ENCODE measurements at places on chromosomes 16 and 17.

GRCh38 chr17:13584701-13585080 is 17.0 kb downstream of the HS3ST3A1 start:
- H3K27ac ChIP-seq: peak overlapping the region; percentile 30
- no peak overlapping the region for H3K4me3 ChIP-seq
- H3K4me1 ChIP-seq: peaks cover 26% of the 10 kb centered on the region
- no peaks in the 10 kb centered on the region for H3K36me3 ChIP-seq
- DNase-seq: no peak

DNA sequence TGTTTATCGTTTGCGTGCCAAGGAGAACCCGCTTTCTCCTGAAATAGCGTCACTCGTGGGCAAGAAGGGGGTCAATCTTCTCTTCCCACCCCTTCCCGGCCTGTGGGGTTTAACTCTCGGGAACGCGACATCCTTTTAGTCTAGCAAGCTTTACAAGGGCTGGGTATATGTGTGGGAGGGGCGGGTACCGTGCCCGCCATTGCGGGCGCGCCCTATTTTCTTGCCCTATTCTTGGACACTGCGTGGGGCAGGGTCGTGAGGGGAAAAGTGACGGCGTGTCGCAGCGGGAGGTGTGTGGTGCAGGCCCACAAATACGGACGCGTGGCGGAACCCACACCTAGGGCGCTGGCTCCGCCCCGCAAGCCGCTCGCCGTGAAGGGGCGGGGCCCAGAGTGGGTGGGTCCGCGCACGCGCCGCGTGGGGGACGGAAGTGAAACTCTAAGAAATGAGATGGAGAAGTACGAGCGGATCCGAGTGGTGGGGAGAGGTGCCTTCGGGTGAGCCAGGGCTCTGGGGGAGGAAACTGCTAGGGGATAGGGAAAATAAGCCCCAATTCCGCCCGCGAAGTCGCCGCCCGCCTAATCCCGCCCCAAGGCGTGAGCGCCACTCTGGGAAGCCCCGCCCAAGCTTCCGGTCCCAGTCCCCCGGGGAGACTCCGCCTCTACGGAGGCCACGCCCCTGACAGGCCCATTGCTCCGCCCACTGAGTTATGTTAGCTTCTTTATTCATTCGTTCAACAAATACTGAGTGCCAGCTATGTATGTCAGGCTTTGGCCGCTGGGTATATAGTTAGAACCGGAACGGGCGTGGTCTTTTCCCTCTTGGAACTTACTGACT is at the start of gene NEK8:
Gene NEK8, plus strand, starts transcription at position 425 of the 837 bp plus-strand sequence. Its CDS starts 26 bp downstream, at position 451.
- peak within 1 kb of the TSS; percentile 47 for H3K4me3 ChIP-seq
- H3K36me3 ChIP-seq: peaks cover 16% of the 10 kb centered on the region
- H3K27me3 ChIP-seq: no peaks in the 10 kb centered on the region
- DNase-seq: peak; percentile 93
- H3K4me1 ChIP-seq: peaks cover 16% of the 10 kb centered on the region
- peak within 1 kb of the TSS; percentile 92 for H3K27ac ChIP-seq

- H3K36me3 ChIP-seq: peaks cover 4% of the 10 kb centered on the region
- H3K4me3 ChIP-seq: no peak overlapping the region
- no peak overlapping the region for H3K27ac ChIP-seq
- no peaks in the 10 kb centered on the region for H3K27me3 ChIP-seq
- H3K4me1 ChIP-seq: no peaks in the 10 kb centered on the region
- no peak for DNase-seq
These were observed 22.4 kb downstream of the MIS12 start for GRCh38 chr17:5508810-5509209.

DNA sequence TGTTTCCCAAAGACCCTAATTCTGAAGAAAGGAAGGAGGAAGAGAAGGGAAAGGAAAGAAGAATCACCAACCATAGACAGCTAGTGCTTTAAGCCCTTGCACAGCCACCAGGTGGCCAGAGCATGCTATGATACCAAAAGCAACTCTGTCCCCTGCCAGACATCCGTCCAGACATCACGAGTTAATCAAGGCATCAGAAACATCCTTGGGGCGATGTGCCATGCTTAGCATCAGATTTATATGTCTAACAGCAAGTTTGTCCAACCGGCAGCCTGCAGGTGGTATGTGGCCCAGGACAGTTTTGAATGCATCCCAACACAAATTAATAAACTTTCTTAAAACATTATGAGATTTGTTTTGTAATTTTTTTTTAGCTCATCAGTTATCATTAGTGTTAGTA is 2.9 kb upstream of the CRYBA1 start:
- H3K4me1 ChIP-seq: peaks cover 17% of the 10 kb centered on the region
- H3K4me3 ChIP-seq: no peak overlapping the region
- no peak for DNase-seq
- no peak overlapping the region for H3K27ac ChIP-seq
- H3K36me3 ChIP-seq: no peaks in the 10 kb centered on the region

- H3K4me3 ChIP-seq: peak overlapping the region; percentile 26
- peaks cover 5% of the 10 kb centered on the region for H3K4me1 ChIP-seq
- H3K36me3 ChIP-seq: peaks cover 35% of the 10 kb centered on the region
- H3K27me3 ChIP-seq: no peaks in the 10 kb centered on the region
These were observed 15.6 kb upstream of the AURKB start for GRCh38 chr17:8225813-8226535.

GRCh38 chr17:42358434-42358833 is 29.8 kb downstream of the STAT3 start:
- H3K4me1 ChIP-seq: no peaks in the 10 kb centered on the region
- H3K36me3 ChIP-seq: no peaks in the 10 kb centered on the region
- DNase-seq: no peak
- H3K27me3 ChIP-seq: no peaks in the 10 kb centered on the region
- H3K27ac ChIP-seq: no peak overlapping the region

GRCh38 chr17:45345554-45346215 is 28.9 kb upstream of the MAP3K14 start:
- no peak overlapping the region for H3K4me3 ChIP-seq
- peaks cover 5% of the 10 kb centered on the region for H3K4me1 ChIP-seq
- H3K36me3 ChIP-seq: no peaks in the 10 kb centered on the region
- H3K27me3 ChIP-seq: no peaks in the 10 kb centered on the region
- no peak for DNase-seq

GRCh38 chr16:57828272-57829161 is 26.2 kb upstream of the KIFC3 start:
- no peak for DNase-seq
- no peaks in the 10 kb centered on the region for H3K27me3 ChIP-seq
- no peaks in the 10 kb centered on the region for H3K36me3 ChIP-seq
- H3K4me3 ChIP-seq: no peak overlapping the region
- H3K4me1 ChIP-seq: peaks cover 18% of the 10 kb centered on the region

- no peak overlapping the region for H3K4me3 ChIP-seq
- no peak for DNase-seq
- H3K4me1 ChIP-seq: peaks cover 7% of the 10 kb centered on the region
- H3K27me3 ChIP-seq: peaks cover 24% of the 10 kb centered on the region
These were observed 6.6 kb upstream of the TEKT3 start for GRCh38 chr17:15348021-15348420.

GRCh38 chr17:67528751-67529436 is 151.8 kb downstream of the PITPNC1 start:
- no peak overlapping the region for H3K4me3 ChIP-seq
- H3K4me1 ChIP-seq: peaks cover 7% of the 10 kb centered on the region
- peak overlapping the region; percentile 24 for H3K27ac ChIP-seq
- H3K27me3 ChIP-seq: no peaks in the 10 kb centered on the region
- peak; percentile 81 for DNase-seq

GRCh38 chr16:88614818-88615580 is 23.4 kb upstream of the IL17C start:
- no peak for DNase-seq
- H3K4me1 ChIP-seq: no peaks in the 10 kb centered on the region
- no peaks in the 10 kb centered on the region for H3K27me3 ChIP-seq
- no peak overlapping the region for H3K27ac ChIP-seq
- H3K4me3 ChIP-seq: no peak overlapping the region

DNA sequence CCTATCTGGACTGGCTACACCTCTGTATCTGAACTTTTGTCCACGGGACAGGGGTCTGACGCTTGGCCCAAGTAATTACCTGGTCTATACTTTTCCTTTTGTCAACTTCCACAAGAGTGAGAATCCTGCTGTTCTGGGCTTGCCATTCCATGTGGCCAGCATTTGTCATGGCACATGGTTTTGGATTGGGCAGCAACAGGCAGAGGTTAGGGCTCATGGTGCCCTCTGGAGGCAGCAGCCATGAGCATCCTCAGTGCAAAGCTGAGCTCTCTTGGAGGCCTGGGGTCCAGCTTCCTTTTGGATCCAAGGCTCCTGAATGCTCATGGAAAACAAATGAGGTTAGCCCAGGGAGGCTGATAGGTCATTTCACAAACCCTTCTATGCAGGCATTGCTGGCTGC is 7.5 kb upstream of the EDC4 start:
- peaks cover 9% of the 10 kb centered on the region for H3K4me1 ChIP-seq
- DNase-seq: no peak
- H3K27ac ChIP-seq: no peak overlapping the region
- H3K27me3 ChIP-seq: no peaks in the 10 kb centered on the region

DNA sequence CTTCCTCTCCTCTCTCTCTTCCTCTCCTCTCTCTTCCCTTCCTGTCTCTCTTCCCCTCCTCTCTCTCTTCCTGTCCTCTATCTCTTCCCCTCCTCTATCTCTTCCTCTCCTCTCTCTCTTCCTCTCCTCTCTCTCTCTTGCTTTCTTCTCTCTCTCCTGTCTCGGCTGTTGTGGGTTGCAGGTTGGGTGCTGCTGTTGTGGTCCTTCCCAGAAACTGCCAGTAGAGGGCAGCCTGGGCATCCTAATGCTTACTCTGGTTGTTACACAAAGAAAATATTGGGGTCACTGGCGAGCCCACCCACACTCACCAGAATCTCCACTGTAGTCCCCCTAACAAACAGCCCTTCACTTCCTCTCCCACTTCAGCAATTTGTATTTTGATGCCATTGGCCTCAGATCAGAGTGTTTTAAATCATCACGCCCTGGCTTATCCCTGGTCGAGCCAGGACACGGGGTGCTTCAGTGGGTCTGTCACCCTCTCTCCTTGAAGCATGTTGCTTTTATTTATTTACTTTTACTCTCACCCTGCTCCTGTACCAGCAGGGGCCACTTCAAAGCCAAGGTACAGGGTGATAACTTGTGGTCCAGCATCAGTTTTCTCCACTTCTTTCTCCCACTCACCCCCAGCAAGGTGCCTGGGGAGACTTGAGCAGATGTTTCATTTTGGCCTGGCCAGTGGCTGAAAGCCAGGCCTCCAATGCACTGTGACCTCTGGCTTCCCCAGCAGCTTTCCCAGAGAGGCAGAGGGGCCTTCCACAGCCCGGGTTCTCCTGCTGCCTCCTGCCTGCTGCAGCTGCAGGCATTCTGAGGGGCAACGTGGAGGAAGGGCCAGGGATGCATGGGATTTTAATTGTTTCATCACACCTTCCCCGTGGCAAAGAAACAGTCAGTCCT is 4.7 kb upstream of the MMP15 start:
- H3K36me3 ChIP-seq: peaks cover 5% of the 10 kb centered on the region
- H3K4me3 ChIP-seq: no peak overlapping the region
- H3K4me1 ChIP-seq: peaks cover 11% of the 10 kb centered on the region
- H3K27me3 ChIP-seq: no peaks in the 10 kb centered on the region

- H3K4me1 ChIP-seq: peaks cover 7% of the 10 kb centered on the region
- H3K27me3 ChIP-seq: no peaks in the 10 kb centered on the region
- no peak overlapping the region for H3K27ac ChIP-seq
- DNase-seq: peak; percentile 9
- no peaks in the 10 kb centered on the region for H3K36me3 ChIP-seq
These were observed 347.5 kb upstream of the TNRC6C start for GRCh38 chr17:77610972-77611521.

GRCh38 chr16:53147500-53148065 is 92.8 kb downstream of the CHD9 start:
- no peak overlapping the region for H3K4me3 ChIP-seq
- H3K36me3 ChIP-seq: peaks cover 28% of the 10 kb centered on the region
- peaks cover 5% of the 10 kb centered on the region for H3K4me1 ChIP-seq
- H3K27me3 ChIP-seq: no peaks in the 10 kb centered on the region
- no peak for DNase-seq

DNA sequence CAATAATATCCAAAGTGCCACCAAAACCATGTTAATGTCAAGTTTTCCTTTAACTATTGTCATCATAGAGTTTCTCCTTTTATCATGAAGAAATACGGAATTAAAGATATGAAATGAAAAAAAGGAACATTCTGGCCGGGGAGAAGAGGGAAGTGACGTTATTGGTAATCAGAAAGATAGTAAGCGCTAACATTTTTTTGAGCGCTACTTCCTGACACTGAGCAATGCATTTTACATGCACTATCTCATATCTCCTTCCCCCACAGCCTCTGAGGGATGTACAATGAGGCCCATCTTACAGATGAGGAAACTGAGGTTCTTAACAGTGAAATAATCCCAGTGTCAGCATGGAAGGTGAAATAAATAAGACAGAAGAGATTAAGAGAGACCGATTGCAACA is 410.9 kb downstream of the SOX9 start:
- no peak for DNase-seq
- no peak overlapping the region for H3K4me3 ChIP-seq
- no peaks in the 10 kb centered on the region for H3K36me3 ChIP-seq
- no peaks in the 10 kb centered on the region for H3K27me3 ChIP-seq
- no peaks in the 10 kb centered on the region for H3K4me1 ChIP-seq
- no peak overlapping the region for H3K27ac ChIP-seq

GRCh38 chr16:68235108-68235886 is 630 bp downstream of the ESRP2 start:
- peak; percentile 73 for DNase-seq
- peak overlapping the region; percentile 73 for H3K4me3 ChIP-seq
- peaks cover 18% of the 10 kb centered on the region for H3K36me3 ChIP-seq
- peak overlapping the region; percentile 91 for H3K27ac ChIP-seq
- no peaks in the 10 kb centered on the region for H3K27me3 ChIP-seq

DNA sequence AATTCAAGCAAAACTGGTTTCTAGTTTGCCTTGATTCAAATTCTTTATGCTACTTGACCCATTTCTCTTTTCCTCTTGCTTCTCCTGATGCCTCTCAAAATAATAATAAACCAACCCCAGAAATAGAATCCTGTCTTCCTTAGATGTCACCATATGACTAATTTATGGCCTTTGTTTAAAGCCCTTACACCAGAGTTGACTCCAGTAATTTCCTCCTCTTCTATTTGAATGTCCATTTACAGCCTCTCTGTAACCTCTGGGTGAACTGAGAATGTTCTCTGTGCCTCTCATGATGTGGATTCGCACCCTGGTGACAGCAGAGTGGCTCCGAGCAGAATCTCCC is 31.5 kb downstream of the ZFHX3 start:
- H3K4me3 ChIP-seq: no peak overlapping the region
- H3K27me3 ChIP-seq: no peaks in the 10 kb centered on the region
- no peak overlapping the region for H3K27ac ChIP-seq
- peaks cover 34% of the 10 kb centered on the region for H3K4me1 ChIP-seq
- no peaks in the 10 kb centered on the region for H3K36me3 ChIP-seq

- no peaks in the 10 kb centered on the region for H3K36me3 ChIP-seq
- peaks cover 9% of the 10 kb centered on the region for H3K4me1 ChIP-seq
- no peak for DNase-seq
- no peaks in the 10 kb centered on the region for H3K27me3 ChIP-seq
- H3K4me3 ChIP-seq: no peak overlapping the region
These were observed 23.0 kb downstream of the NLRC5 start for GRCh38 chr16:57012353-57012752.

DNA sequence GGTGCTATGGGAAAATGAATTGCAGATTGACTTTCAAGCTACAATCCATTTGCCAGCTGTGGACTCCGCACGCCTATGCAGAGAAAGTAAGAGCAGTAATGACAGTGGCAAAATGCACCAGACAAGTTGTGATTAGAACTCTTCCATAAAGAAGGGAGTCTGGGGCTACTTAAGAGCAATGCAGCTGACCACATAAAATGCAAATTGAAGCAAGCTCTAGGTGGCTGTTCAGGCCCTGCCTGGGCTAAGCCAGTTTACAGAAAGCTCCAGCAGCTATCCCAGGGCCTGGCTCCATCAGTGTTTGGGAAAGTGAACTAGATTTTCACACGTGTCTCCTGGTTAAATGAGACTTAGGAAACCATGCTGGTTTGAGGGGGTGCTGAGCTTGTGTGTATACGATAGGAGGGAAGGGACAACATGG is 2.2 kb upstream of the MAP2K6 start:
- no peak overlapping the region for H3K27ac ChIP-seq
- H3K4me1 ChIP-seq: peaks cover 10% of the 10 kb centered on the region
- H3K4me3 ChIP-seq: no peak overlapping the region
- no peak for DNase-seq
- no peaks in the 10 kb centered on the region for H3K27me3 ChIP-seq
- no peaks in the 10 kb centered on the region for H3K36me3 ChIP-seq
